HepG2 (cell line): ENCODE measurements at places on chromosomes 11 and 22. TPM values are rescaled to one million over a fixed set of nuclear protein-coding genes. Genes with fewer than 3 reads are reported as not detected.

GRCh38 chr11:85276332-85276731 is 350.8 kb downstream of the DLG2 start:
- H3K27me3 ChIP-seq, result no peaks in the 10 kb centered on the region
- no peak for DNase-seq
- no peaks in the 10 kb centered on the region for H3K36me3 ChIP-seq
- no peak overlapping the region for H3K27ac ChIP-seq
- H3K4me3 ChIP-seq, result no peak overlapping the region

The RASGRP2 gene
- total RNA-seq, result not detected in 2 replicates

DNA sequence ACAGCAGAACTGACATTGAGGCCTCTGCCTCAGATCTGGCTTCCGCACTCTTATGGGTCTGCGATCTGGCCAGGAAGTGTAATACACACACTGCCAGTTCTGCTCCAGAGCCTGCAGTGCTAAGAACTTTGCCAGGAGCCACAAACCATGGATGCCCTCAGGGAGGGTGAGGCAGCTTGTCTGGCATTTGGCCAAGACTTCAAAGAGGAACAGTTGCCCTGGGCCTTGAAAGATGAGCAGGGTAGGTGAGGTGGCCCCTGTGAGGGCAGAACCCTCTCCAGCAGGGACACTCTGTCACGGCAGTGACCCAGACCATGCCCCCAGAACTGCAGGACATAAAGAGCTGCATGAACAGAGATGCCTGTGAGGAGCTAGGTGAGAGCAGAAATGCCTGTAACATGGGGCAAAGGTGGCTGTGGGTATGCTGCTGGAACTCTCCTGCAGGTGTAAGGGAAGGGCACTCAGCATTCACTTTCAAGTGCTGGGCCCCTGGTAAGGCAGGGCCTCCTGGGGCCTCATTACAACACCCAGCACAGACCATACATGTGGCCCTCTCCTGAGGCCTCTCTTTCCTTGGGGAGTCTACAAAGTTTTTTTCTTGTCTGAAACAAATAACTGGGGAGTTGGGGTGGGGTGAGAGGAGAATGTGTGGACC is 47.3 kb downstream of the NEU3 start:
- H3K4me1 ChIP-seq, result peaks cover 16% of the 10 kb centered on the region
- no peaks in the 10 kb centered on the region for H3K27me3 ChIP-seq
- DNase-seq, result no peak
- H3K36me3 ChIP-seq, result no peaks in the 10 kb centered on the region
- no peak overlapping the region for H3K27ac ChIP-seq
- H3K4me3 ChIP-seq, result no peak overlapping the region

The PKDREJ gene
- not detected in 2 replicates for total RNA-seq

- no peak overlapping the region for H3K4me3 ChIP-seq
- no peak overlapping the region for H3K27ac ChIP-seq
Measured at GRCh38 chr22:17753401-17753989, 20.8 kb downstream of the BID start.

GRCh38 chr22:27094633-27095308 is 437.4 kb downstream of the MIAT start:
- 0 out of 3 replicates have a peak, but pooled peaks cover 4% of the 10 kb centered on the region for H3K27me3 ChIP-seq
- H3K4me3 ChIP-seq, result no peak overlapping the region
- no peaks in the 10 kb centered on the region for H3K36me3 ChIP-seq
- H3K27ac ChIP-seq, result no peak overlapping the region
- DNase-seq, result no peak
